ENCODE measurements at places on chromosomes 12 and 14. TPM values are rescaled to one million over a fixed set of nuclear protein-coding genes. Genes with fewer than 3 reads are reported as not detected.

Gene SMIM41
- not detected for total RNA-seq

Gene CEBPE
- total RNA-seq: not detected

Gene DAO
- not detected for total RNA-seq

Gene RFLNA
- total RNA-seq: 5.8 TPM

Gene PIP4K2C
- total RNA-seq: 15.1 TPM

Gene AQP2
- not detected for total RNA-seq

Gene FBLN5
- total RNA-seq: 2.9 TPM

Gene FOXN4
- not detected for total RNA-seq

Gene CCDC196
- not detected for total RNA-seq

Gene C1R
- total RNA-seq: 1.7 TPM

Gene ZNF10
- total RNA-seq: 4.9 TPM

Gene DUSP6
- 238 TPM for total RNA-seq

Gene MMP17
- 3.2 TPM for total RNA-seq

Gene GYS2
- total RNA-seq: not detected

Gene TMEM63C
- not detected for total RNA-seq

Gene LRTM2
- not detected for total RNA-seq

Gene CLEC4A
- total RNA-seq: 0.14 TPM

Gene IRAK3
- total RNA-seq: 16.1 TPM

Gene OR6C2
- not detected for total RNA-seq

Gene CATSPERB
- total RNA-seq: not detected

Gene SLC38A6
- 51.9 TPM for total RNA-seq
